ENCODE measurements at places on chromosomes 3 and 15. TPM values are rescaled to one million over a fixed set of nuclear protein-coding genes. Genes with fewer than 3 reads are reported as not detected.

SEMA3F gene
- 44.7 TPM for total RNA-seq

STRIT1 gene
- not detected for total RNA-seq

- DNase-seq = no peak
Observed at GRCh38 chr3:160576621-160577020, 11.2 kb upstream of the KPNA4 start.

GRCh38 chr3:178583963-178584575 is 47.8 kb downstream of the KCNMB2 start:
- DNase-seq = no peak

DNA sequence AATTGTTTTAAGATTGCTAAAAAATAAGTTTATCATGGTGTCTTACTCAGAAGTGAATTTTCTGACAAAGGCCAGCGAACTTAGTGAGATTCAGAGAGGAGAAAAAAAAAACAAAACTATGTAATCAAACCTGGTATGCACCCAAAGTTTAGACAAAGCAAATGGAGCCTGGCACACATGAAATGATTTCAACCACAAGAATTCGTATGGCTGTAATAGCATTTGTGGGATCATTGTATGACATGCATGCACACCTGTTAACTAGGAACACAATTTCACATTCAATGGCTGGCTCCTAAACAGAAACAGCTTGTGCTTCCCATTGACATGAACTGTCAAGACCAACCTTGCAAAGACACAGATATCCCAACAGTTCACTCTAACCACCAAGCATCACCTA is 94.6 kb downstream of the ZIC4 start:
- DNase-seq = no peak

- no peak for DNase-seq
Observed at GRCh38 chr3:168548719-168549118, 453.0 kb upstream of the GOLIM4 start.
